HepG2 (cell line): ENCODE measurements at places on chromosomes 3 and 15. TPM values are rescaled to one million over a fixed set of nuclear protein-coding genes. Genes with fewer than 3 reads are reported as not detected.

GRCh38 chr3:59372346-59372745, 322.5 kb upstream of the CFAP20DC start:
- no peak for DNase-seq
- no peaks in the 10 kb centered on the region for H3K4me1 ChIP-seq
- no peaks in the 10 kb centered on the region for H3K27me3 ChIP-seq
- no peaks in the 10 kb centered on the region for H3K36me3 ChIP-seq
- no peak overlapping the region for H3K4me3 ChIP-seq
- H3K27ac ChIP-seq, result no peak overlapping the region

GRCh38 chr15:77540312-77541060, 92.2 kb downstream of the LINGO1 start:
- peaks cover 12% of the 10 kb centered on the region; the same call in 1 of the 3 replicates for H3K27me3 ChIP-seq
- H3K36me3 ChIP-seq, result no peaks in the 10 kb centered on the region
- no peak overlapping the region for H3K4me3 ChIP-seq
- peaks cover 30% of the 10 kb centered on the region for H3K4me1 ChIP-seq

DNA sequence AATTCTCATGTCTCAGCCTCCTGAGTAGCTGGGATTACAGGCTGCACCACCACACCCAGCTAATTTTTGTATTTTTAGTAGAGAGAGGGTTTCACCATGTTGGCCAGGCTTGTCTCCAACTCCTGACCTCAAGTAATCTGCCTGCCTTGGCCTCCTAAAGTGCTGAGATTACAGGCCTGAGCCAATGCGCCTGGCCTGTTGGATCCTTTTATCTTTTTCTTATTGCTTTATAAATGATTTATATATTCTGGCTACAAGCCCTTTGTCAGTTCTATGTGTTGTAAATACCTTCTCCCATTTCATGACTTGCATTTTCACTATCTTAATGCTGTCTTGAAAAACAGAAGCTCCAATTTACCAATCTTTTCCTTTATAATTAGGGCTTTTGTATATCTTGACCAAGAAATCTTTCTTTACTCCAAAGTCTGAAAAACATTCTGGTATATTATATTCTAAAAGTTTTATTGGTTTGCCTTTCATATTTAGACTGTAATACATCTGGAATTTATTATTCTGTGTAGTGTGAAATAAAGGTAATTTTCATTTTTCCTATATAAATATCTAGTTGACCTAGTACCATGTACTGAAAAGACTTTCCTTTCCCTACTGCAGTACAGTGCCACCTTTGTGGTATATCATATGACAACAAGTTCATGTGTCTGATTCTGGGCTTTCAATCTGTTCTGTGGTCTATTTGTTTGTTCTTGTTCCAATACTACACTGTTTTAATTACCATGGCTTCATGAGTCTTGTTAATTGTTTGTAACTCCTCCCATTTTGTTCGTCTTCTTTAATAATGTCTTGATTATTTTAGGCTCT, 52.9 kb upstream of the RNU6-1 start:
- peaks cover 7% of the 10 kb centered on the region for H3K4me1 ChIP-seq
- no peak overlapping the region for H3K4me3 ChIP-seq
- no peaks in the 10 kb centered on the region for H3K36me3 ChIP-seq
- no peak for DNase-seq
- no peaks in the 10 kb centered on the region for H3K27me3 ChIP-seq
- no peak overlapping the region for H3K27ac ChIP-seq

- no peak overlapping the region for H3K27ac ChIP-seq
- H3K27me3 ChIP-seq, result peaks cover 3% of the 10 kb centered on the region; the same call in 1 of the 2 replicates
- no peak overlapping the region for H3K4me3 ChIP-seq
- DNase-seq, result no peak
- H3K36me3 ChIP-seq, result no peaks in the 10 kb centered on the region
Measured at GRCh38 chr15:79015416-79015815, 70.6 kb upstream of the CTSH start.

GRCh38 chr15:60124460-60125070, 120.5 kb downstream of the FOXB1 start:
- no peak overlapping the region for H3K4me3 ChIP-seq
- peaks cover 7% of the 10 kb centered on the region; the same call in 1 of the 2 replicates for H3K4me1 ChIP-seq
- no peak for DNase-seq
- no peak overlapping the region for H3K27ac ChIP-seq

DNA sequence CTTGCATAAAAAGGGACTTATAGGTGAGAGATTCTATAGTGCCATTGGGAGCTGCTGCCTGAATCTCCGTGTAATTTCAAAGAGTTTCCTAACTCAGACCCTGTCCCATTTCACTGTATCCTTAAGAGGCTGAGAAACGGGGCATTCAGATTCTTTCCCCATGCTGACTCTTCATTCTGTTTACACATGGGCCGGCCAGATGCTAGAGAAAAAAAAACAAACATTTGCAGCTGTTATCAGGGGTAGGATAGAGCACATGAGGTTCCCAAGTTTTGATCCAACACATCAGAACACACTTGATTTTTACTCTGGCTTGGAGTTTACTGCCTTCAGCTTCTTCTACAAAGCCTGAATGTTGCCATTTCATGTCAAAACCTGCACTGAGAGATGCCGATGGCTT, 215.9 kb upstream of the TPRG1 start:
- peaks cover 20% of the 10 kb centered on the region for H3K4me1 ChIP-seq
- H3K4me3 ChIP-seq, result no peak overlapping the region
- H3K27me3 ChIP-seq, result no peaks in the 10 kb centered on the region
- no peak overlapping the region for H3K27ac ChIP-seq

DNA sequence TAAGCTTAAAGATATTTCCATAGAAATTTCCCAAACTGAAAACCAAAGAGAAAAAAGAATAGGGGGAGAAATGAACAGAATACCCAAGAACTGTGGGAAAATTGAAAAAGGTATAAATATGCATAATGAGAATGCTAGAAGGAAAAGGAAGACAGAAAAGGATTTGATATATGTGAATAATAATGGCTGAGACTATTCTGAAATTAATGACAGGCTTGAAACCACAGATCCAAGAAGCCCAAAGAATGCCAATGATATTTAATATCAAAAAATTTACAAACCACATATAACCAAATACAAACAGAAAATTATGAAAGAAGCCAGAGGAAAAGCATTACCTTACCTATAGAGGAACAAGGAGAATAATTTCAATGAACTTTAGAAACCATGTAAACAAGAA, 153.0 kb downstream of the ANXA2 start:
- no peaks in the 10 kb centered on the region for H3K36me3 ChIP-seq
- no peaks in the 10 kb centered on the region for H3K4me1 ChIP-seq
- no peaks in the 10 kb centered on the region for H3K27me3 ChIP-seq
- no peak overlapping the region for H3K27ac ChIP-seq
- DNase-seq, result no peak
- H3K4me3 ChIP-seq, result no peak overlapping the region

- 0 out of 2 replicates have a peak, but pooled peaks cover 12% of the 10 kb centered on the region for H3K4me1 ChIP-seq
- peak; percentile 35 for DNase-seq
- H3K4me3 ChIP-seq, result no peak overlapping the region
- H3K27ac ChIP-seq, result no peak overlapping the region
Measured at GRCh38 chr15:61835496-61836106, 224.6 kb downstream of the VPS13C start.

- H3K36me3 ChIP-seq, result no peaks in the 10 kb centered on the region
- no peak overlapping the region for H3K4me3 ChIP-seq
- no peaks in the 10 kb centered on the region for H3K4me1 ChIP-seq
- H3K27ac ChIP-seq, result no peak overlapping the region
- peak; percentile 51 for DNase-seq
Measured at GRCh38 chr3:160003520-160004128, 15.0 kb downstream of the IL12A start.

DNA sequence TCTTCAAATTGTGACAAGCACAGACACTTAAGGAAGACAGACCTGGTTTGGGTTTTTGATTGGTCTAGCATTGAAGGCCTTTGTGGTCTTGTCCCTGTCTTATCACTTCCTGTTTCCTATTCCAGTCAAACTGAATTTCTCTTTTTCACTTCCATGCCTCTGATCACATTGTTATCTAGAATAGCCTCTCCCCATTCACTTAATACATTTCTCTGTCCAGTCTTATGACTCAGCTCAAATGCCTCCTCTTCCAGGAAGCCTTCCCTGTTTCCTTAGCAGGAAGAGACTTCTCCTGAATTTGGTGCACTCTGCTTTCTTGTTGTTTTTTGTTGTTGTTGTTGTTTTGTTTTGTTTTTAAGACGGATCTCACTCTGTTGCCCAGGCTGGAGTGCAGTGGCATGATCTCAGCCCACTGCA, 45.5 kb downstream of the LIMD1 start:
- peaks cover 16% of the 10 kb centered on the region; the same call in 2 of the 3 replicates for H3K36me3 ChIP-seq
- peak overlapping the region; percentile 45 for H3K27ac ChIP-seq

- DNase-seq, result no peak
- H3K4me3 ChIP-seq, result no peak overlapping the region
- no peaks in the 10 kb centered on the region for H3K4me1 ChIP-seq
- H3K36me3 ChIP-seq, result no peaks in the 10 kb centered on the region
- no peaks in the 10 kb centered on the region for H3K27me3 ChIP-seq
- H3K27ac ChIP-seq, result no peak overlapping the region
Measured at GRCh38 chr3:56107157-56107556, 361.1 kb downstream of the ERC2 start.

- no peaks in the 10 kb centered on the region for H3K27me3 ChIP-seq
- H3K4me3 ChIP-seq, result no peak overlapping the region
- no peak for DNase-seq
- no peaks in the 10 kb centered on the region for H3K4me1 ChIP-seq
- no peak overlapping the region for H3K27ac ChIP-seq
- no peaks in the 10 kb centered on the region for H3K36me3 ChIP-seq
Measured at GRCh38 chr3:21417991-21418390, 333.0 kb downstream of the ZNF385D start.

- no peak overlapping the region for H3K27ac ChIP-seq
- peaks cover 18% of the 10 kb centered on the region for H3K4me1 ChIP-seq
- H3K4me3 ChIP-seq, result no peak overlapping the region
- DNase-seq, result no peak
Measured at GRCh38 chr3:31676556-31676955, 143.8 kb downstream of the STT3B start.

DNA sequence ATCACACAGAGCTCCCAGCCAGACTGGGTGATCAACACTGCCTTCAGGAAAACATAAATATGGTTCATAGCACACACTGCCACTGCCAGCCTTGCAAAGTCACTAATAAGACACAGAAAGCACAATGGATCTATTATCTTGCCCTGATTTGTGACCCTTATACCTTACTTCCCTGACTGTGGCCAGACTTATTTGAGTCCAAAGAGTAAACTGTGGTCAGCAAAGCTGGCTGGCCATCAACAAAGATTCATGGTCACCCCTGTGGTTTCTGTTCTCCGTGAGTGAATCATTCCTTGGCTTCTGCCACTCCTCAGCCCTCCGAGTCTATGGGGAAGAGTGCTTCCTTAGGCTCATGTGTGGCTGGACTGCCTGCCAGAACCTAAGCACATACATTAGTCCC, 437.7 kb downstream of the RAP2B start:
- no peak overlapping the region for H3K4me3 ChIP-seq
- H3K4me1 ChIP-seq, result peaks cover 30% of the 10 kb centered on the region
- DNase-seq, result peak; percentile 76
- no peaks in the 10 kb centered on the region for H3K36me3 ChIP-seq
- no peaks in the 10 kb centered on the region for H3K27me3 ChIP-seq
- H3K27ac ChIP-seq, result no peak overlapping the region

- no peaks in the 10 kb centered on the region for H3K27me3 ChIP-seq
- no peaks in the 10 kb centered on the region for H3K4me1 ChIP-seq
- no peak for DNase-seq
- no peaks in the 10 kb centered on the region for H3K36me3 ChIP-seq
Measured at GRCh38 chr3:192487033-192487432, 240.3 kb downstream of the FGF12 start.

DNA sequence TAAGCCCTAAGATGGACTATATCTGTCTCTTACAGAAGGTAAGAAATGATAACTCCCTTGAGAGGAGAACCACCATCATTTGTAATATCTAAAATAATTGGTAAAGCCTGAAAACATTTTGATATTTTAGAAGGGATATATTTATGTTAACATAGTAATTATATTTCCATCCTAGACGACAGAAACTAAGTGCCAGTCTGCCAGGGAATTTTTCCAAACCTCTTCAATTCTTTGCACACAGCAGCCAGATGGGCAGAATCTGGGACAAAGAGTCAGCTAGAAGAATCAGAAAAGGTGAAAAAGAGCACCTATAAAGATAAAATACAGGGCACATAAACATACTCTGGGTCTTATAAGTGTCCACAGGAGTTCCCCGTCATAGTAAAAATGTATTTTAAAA, 70.0 kb upstream of the CBLB start:
- H3K27ac ChIP-seq, result no peak overlapping the region
- H3K27me3 ChIP-seq, result no peaks in the 10 kb centered on the region; the same call in 1 of the 2 replicates
- no peak for DNase-seq
- no peaks in the 10 kb centered on the region for H3K36me3 ChIP-seq
- H3K4me3 ChIP-seq, result no peak overlapping the region

GRCh38 chr3:185317674-185318073, 45.3 kb upstream of the MAP3K13 start:
- H3K27ac ChIP-seq, result peak overlapping the region; percentile 34
- no peaks in the 10 kb centered on the region for H3K27me3 ChIP-seq
- H3K36me3 ChIP-seq, result no peaks in the 10 kb centered on the region
- H3K4me1 ChIP-seq, result peaks cover 36% of the 10 kb centered on the region

- H3K27me3 ChIP-seq, result no peaks in the 10 kb centered on the region
- no peak for DNase-seq
- peak overlapping the region; percentile 79 for H3K4me3 ChIP-seq
- no peaks in the 10 kb centered on the region; the same call in 1 of the 2 replicates for H3K36me3 ChIP-seq
- H3K4me1 ChIP-seq, result peaks cover 52% of the 10 kb centered on the region
Measured at GRCh38 chr15:40339621-40339945, 1.2 kb downstream of the CCDC9B start.

GRCh38 chr15:53670701-53671100, 88.8 kb downstream of the WDR72 start:
- H3K4me3 ChIP-seq, result no peak overlapping the region
- no peaks in the 10 kb centered on the region for H3K27me3 ChIP-seq
- H3K4me1 ChIP-seq, result no peaks in the 10 kb centered on the region
- no peak for DNase-seq
- no peaks in the 10 kb centered on the region for H3K36me3 ChIP-seq
- no peak overlapping the region for H3K27ac ChIP-seq

DNA sequence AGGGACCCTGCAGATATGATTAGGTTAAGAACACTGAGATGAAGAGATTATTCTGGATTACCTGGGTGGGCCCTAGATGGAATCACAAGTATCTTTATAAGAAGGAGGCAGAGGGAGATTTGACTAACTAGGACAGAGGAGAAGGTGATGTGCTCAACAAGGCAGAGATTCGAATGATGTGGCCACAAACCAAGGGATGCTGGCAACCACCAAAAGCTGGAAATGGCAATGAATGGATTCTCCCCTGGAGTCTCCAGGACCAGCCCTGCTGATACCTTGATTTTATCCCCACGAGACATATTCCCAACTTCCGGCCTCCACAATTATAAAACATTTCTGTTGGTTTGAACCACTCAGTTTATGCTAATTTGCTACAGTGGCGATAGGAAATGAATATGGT, 42.9 kb downstream of the RGMA start:
- H3K36me3 ChIP-seq, result no peaks in the 10 kb centered on the region
- no peak for DNase-seq
- no peak overlapping the region for H3K4me3 ChIP-seq
- no peaks in the 10 kb centered on the region for H3K4me1 ChIP-seq

LRTM1 gene
- total RNA-seq, result not detected in 2 replicates

LYZL4 gene
- not detected in 2 replicates for total RNA-seq

CAMP gene
- total RNA-seq, result not detected in 2 replicates

ADAMTSL3 gene
- total RNA-seq, result 0.09 TPM in 1 of 2 replicates, not detected in the other

PCSK6 gene
- total RNA-seq, result 42.5 and 56.5 TPM in 2 replicates

STRIT1 gene
- not detected in 2 replicates for total RNA-seq

ARPIN gene
- total RNA-seq, result 5.0 and 5.3 TPM in 2 replicates

PTX3 gene
- not detected in 2 replicates for total RNA-seq

P2RY1 gene
- total RNA-seq, result not detected in 2 replicates

TM4SF18 gene
- total RNA-seq, result not detected in 2 replicates
